Suppressor macrophage treated with lipopolysaccharide for 4 hours (primary cell): ENCODE measurements at places on chromosomes 1 and 21.

DNA sequence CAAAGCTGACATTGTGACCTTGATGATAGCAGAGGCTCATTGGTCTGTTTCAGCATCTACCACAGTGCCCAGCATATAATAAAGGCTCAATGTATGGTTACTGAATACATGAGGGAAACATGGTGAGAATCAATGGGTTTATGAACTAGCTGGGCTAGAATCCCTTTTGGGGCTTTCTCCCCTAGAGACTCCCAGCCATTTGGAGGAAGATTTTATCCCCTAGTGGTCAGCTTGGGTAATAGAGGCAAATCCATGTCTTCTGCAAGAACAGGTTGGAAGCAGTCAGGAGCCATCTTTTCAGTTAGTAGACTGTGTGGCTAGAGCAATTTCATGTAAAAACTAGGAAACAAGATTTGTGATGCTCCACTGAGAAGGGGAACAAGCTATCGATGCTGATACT, 15.8 kb upstream of the REG4 start:
- DNase-seq, result no peak

DNA sequence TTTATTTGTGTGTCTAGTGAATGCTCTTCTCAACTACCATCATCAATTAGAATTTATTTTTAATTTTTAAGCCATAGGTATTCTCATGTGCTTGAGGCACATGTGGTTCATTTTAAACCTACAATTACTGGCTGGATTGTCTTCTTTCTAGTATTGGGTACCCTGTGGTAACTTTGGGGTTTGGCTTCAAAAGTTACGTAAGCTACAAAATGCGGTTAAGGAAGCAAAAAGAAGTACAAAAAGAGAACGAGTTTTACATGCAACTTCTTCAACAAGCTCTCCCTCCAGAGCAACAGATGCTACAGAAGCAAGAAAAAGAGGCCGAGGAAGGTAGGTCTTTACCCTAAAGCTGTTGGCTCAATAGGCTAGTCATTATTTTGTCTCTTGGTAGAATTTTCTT, 25.8 kb downstream of the MACO1 start:
- DNase-seq, result no peak

DNA sequence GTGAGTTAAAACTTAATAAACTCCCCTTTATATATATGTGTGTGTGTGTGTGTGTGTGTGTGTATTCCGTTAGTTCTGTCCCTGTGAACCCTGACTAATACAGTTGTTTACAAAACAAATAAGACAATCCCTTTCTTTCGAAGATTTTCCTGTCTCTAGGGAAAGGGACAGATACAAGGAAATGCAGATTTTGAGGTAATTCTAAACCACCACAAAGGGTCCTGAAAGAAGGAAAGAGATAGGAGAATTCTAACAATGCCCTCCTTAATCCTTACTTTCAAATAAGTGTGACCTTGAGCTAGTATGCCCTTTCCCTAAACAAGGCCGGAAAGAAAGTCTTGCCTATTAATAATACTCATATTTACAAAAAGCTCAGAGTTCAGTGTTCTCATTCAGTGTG, 164.8 kb upstream of the COL11A1 start:
- no peak for DNase-seq

- no peak for DNase-seq
These were observed 226.1 kb downstream of the KCTD3 start for GRCh38 chr1:215793180-215793579.

DNA sequence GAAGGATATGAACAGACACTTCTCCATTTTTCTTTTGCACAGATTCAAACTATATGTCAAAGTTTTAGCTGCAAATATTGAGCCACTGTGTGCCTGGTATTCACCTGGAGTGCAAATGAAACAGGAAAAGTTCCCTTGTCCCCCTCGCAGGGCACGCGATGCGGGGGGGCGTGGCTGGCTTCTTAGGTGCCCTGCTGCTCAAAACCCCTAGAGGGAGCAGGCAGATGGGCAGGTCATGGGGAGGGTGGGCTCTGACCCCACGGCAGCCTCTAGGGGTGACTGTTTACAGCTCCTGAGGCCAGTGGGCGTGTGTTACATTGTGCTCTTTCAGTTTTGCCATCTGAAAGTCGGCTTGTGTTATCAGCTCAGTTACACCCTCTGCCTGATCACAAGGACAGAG, 931.2 kb upstream of the B3GALT2 start:
- no peak for DNase-seq

GRCh38 chr1:162062542-162063015, 6.9 kb upstream of the NOS1AP start:
- no peak for DNase-seq

DNA sequence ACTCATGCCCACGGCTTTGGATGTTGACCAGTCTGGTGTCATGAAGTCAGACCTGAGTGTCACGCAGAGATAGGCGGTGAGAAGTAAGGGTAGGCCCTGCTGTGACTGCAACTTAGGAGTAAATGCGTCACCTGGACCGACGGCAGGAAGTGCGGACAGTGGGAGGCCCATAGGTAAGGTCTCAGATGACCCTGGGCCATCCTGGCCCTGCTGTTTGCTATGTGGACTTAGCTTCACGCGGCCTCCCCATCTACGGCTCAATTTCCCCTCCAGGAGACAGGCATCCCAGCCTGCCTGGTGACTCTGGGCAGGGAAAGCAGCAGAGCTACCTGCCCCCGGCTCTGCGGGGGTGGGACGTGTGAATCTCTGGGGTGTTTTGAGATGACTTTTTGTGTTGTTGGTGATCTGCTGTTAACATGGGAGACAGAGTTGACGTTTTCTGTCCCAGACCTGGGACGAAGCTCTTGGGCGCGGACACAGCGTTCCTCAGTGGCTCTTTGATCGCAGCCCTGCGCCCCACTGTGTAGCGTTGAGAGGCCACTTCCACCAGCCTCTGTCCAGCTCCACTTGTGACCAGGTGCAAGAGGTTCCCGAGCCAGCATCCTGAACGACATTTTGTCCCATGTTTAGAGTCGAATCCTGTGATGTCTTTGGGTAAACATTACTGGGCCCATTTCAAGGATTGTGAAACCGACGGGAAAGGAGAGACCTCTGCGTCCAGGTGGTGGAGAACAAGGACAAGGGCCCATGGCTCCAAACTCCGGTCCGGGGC, 39.9 kb downstream of the CRYAA start:
- no peak for DNase-seq

DNA sequence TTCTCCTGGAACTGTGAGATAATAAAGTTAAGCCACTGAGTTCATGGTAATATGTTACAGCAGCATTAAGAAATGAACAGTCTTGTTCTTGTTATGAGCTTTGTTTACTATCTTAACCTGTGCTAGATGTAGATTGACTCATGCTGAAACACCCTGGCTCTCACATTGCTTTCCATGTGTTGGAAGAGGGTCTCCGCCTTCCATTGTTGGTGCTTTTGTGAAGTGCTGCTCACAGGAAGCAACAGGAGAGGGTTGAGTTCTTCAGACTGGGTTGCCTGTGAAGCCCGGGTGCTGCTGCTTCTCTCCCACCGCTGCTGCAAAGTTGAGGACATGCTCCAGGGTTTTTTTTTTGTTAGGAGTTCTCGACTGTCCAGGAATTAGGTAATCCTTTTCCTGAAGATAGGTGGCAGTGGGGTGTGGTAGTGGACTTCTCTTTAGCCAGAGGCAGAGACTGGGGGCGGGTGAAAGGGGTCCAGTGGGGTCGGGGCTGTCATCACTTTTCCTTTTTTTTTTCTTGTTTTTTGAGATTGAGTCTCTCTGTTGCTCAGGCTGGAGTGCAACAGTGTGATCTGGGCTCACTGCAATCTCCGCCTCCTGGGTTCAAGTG, 28.7 kb upstream of the HMGN1 start:
- DNase-seq, result no peak

DNA sequence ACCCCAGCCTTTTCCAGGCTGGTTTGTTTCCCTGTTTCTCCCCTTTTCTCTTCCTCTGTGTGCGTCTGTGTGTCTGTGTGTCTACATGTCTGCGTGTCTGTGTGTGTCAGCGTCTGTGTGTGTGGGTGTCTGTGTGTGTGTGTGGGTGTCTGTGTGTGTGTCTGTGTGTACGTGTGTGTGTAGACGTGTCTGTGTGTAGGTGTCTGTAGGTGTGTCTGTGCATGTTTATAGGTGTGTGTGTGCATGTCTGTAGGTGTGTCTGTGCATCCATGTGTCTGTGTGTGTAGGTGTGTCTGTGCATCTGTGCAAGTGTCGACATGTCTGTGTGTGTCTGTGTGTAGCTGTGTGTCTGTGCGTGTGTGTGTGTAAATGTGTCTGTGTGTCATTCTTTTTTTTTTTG, 3.3 kb downstream of the TTLL10 start:
- no peak for DNase-seq

- no peak for DNase-seq
These were observed 7.5 kb upstream of the CDC14A start for GRCh38 chr1:100344774-100345173.

DNA sequence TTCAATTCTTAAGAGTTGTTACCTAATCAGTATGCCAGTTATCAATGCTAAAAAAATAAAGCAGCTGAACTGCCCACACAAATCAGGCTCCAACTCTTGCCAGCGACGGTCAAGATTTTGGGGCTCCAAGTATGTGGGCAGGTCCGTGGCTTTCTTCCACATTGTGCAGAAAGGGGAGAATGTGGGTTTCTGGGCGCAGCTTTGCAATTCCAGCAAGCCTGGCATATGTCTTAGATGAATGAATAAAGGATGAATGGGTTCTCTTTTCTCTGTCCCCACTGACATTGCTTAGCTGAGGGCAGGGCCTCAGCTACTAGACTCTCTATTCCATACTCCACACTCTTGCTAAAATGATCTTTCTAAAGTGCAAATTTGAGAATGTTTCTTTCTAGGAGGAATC, 42.4 kb downstream of the NENF start:
- no peak for DNase-seq

- no peak for DNase-seq
These were observed 141.8 kb downstream of the SYT2 start for GRCh38 chr1:202568410-202568809.

- DNase-seq, result peak; percentile 99
These were observed at the start of gene SDCCAG8 for GRCh38 chr1:243255791-243256512. SDCCAG8 (plus strand) TSS chr1:243256041; CDS start chr1:243256174, 133 bp downstream.

DNA sequence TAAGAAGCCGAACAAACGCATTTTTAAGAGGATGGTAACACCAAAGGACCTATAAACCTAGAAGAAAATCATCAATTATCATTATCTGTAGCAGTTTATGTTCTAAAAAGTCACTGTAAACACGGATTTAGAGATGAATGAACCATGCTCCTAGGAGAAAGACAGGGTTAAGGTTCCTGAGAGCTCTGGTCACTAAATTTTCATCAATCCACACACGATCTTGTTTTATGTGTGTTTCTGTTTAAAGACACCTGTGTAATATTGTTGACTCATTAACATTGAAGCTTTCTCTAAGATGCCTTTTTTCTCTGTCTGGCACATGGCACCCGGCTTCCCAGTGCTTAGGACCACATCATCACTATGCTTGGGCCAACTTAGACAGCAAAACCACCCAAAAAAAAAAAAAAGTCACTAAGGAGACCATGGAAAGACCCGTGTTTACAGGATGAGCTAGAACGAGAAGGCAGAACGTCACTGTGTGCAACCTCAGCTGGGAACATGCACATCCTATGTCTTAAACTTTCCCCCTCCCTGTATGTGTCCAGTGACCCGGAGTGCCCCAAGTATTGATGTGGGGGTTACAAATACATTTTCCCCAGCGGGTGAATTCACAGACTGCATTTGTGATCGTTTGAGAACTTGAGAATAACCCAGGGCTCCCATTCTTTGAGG, 55.8 kb upstream of the PDE9A start:
- DNase-seq, result no peak

DNA sequence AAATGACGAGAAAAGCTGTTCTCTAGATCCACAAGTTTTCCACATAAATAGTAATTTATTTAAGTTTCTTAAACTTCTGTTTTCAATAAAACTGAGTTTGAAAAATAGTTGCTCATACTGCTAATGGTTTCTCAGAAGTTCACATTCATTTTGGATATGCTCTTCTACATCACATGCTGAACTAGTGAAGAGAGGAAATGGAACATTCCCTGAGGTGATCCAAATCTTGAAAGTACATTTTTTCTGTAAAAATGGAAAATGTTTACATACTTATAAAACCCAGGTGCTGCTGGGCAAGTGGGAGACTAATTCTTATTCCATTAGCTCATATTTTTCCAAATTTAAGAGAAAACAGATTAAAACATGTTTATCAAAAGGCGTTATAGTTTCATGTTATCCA, 111.7 kb downstream of the ADGRL4 start:
- DNase-seq, result no peak

- DNase-seq, result no peak
These were observed 271.7 kb downstream of the DUSP10 start for GRCh38 chr1:221470000-221470698.

GRCh38 chr1:24912376-24913273, 17.5 kb downstream of the RUNX3 start:
- no peak for DNase-seq

- no peak for DNase-seq
These were observed 2.1 kb upstream of the MACO1 start for GRCh38 chr1:25428475-25429166.

- DNase-seq, result no peak
These were observed 4.8 kb upstream of the MMEL1 start for GRCh38 chr1:2637442-2638145.

DNA sequence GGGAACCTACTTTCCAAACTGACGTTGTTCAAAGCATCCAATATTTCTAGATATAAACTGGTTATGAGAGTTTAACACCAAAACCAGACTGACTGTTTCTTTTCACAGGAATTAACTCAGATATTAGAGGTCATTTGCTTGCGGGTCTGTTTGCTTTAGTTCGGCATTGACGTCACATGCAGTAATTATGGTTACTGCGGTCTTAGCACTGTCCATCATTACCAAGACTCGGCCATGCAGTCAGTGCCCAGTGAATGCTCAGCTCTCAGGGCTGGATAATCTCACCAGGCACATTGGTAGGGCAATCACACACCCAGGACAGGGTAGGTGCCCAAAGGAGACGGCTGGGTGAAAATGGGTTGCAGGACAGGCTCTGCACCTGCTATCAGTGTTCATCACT, 9.9 kb upstream of the F3 start:
- DNase-seq, result no peak

DNA sequence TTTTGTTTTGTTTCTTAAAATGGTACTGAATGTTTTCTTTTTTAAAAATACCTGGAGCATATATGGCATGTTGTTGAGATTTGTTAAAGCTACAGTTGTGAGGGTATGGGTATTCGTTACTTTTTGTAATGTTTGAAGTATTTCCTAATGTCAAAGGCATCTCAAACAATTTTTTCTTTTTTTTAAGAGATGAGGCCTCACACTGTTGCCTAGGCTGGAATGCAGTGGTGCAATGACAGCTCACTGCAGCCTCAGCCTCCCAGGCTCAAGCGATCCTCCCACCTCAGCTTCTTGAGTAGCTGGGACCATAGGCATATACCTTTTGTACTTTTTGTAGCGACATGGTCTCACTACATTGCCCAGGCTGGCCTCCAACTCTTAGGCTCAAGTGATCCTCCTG, 16.1 kb downstream of the CLCN6 start:
- no peak for DNase-seq

- DNase-seq, result no peak
These were observed 18.2 kb downstream of the FAM163A start for GRCh38 chr1:179761296-179761695.

DNA sequence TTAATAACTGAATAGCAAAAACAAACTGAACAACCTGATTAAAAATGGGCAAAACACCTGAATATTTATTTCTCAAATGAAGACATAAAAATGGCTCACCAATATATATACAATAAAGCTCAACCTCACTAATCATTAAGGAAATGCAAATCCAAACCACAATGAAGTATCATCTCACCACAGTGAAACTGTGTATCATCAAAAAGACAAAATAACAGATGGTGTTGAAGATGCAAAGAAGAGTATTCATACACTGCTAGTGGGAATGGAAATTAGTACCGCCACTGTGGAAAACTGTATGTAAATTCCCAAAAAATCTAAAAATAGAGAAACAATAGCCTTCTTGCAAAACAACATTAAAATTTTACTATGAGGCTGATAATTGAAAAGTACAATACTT, 1660.1 kb upstream of the B3GALT2 start:
- DNase-seq, result no peak
